ENCODE measurements at places on chromosomes 16 and 17.

- DNase-seq = no peak
Observed at GRCh38 chr16:66443269-66443652, 16.2 kb downstream of the BEAN1 start.

DNA sequence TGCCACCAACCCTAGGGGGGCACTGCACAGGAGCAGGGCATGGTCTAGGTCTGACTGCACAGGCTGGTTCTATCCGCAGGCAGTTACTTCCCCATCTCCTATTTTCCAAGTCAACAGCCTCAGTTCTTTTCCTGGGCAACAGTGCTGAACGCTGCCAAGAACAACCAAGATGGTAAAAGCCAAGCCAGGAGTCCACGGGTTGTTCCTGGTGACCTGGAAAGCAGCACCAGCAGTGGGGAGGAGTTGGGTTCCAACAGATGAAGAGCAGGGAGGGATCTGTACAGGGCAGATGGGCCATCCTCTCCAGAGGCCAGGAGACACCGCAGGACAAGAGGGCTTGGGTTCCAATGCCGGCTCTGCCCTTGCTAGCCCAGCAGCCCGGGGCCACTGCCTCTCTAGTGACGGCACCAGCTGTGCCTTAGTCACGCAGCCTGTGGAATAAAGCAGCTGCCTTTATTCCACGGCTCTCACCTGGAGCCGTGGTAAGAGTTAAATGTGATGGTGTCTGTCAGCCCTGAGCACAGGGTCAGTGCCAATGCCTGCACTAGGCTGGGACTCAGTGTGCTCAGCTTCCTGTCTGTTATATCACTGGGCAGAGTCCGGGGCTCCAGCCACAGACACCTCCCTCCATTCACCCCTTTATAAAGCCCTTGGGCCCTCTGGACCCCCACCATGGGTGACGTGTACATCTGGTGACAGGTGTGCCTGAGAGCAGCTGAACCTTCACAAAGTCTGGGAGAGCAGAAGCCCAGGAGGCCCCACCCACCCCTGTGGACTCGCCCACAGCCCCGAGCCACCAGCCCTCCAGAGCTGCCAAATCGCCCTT, 44.9 kb downstream of the MARF1 start:
- no peak for DNase-seq

- DNase-seq = no peak
Observed at GRCh38 chr16:26521626-26522025, 545.1 kb upstream of the C16orf82 start.

GRCh38 chr17:8387914-8388651, 5.1 kb upstream of the RPL26 start:
- DNase-seq = no peak

DNA sequence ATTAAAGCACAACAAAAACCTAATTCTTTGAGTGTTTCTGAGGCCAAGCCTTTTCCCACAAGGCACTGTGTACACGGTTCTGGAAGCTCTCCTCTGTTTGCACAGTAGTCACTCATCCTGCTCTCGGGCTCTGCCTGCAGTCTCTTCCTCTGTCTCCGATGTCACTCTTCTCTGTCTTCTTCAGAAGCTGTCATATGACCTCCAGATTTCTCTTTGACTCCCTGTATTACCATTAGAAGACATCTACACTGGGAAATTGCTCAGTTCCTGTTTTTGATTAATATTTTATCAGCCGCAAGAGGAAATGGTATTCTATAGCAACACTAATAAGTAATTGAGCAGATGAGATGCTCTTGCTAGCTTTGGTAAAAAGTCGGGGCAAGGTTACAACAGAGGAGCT, 422.9 kb downstream of the WWOX start:
- DNase-seq = no peak

DNA sequence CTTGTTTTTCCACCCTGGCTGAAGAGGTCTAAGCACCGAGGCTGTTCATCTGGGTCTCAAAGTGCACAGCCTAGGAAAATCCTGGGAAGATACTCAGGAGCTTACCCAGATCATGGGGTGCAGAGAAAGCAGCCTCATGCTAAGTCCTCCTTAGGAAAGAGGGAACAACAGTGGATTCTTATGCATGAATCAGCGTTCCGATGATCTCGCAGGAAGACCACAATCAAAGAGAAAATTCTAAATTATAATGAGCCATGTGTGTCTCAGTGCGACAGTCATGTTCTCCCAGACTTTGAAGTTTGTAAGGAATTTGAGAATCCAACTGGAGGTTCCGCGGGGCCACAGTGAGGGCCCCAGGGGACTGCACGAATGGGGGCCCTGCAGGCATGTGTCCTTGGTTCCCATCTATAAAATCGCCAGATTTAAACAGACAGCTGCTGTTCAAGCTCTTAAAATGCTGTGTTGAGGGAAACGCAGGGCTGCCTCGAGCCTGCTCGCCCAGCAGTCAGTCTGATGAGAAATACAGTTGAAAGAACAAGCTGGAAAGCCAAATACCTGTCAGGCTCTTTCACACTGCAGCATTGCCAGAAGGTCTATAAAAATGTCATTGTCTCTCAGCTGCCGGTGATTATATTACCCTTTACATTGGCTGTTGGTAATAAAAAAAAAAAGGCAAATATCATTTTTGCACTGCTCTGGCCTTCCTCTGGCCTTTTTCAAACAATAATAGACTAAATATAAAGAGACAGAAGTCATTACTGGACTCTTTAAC, 152.1 kb downstream of the PMP22 start:
- DNase-seq = peak; percentile 48

DNA sequence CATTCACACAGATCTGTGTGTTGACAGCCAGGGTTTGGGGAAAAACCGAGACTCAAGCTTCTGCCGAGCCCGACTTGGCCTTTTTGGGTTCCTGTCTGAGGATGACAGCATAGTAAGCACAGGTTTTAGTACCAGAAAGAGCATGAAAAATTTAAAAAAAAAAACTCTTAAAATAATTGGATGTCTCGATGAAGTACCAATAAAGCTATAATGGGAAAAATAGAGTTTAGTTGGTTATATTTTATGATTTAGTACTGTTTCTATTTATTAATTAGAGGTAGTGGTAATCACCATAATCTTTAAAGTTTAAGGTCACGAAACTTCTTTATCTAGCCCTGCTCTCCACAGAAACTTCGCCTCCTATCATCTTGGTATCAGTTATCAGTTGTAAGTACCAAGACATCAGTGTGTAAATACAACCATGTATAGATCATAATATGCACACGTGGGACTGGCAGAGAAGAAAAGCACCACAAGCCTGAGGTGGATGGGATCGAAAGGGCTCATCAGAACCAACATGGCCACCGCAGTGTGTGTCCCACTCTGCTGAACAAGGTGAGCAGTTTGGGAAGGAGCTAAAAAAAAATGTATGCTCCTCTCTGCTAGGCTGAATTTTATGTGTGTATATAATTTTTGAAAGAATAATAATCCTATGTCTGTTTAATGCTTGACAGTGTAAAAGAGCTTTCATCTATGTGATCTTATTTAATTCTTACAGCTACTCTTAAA, 14.4 kb upstream of the EEF2K start:
- DNase-seq = no peak

DNA sequence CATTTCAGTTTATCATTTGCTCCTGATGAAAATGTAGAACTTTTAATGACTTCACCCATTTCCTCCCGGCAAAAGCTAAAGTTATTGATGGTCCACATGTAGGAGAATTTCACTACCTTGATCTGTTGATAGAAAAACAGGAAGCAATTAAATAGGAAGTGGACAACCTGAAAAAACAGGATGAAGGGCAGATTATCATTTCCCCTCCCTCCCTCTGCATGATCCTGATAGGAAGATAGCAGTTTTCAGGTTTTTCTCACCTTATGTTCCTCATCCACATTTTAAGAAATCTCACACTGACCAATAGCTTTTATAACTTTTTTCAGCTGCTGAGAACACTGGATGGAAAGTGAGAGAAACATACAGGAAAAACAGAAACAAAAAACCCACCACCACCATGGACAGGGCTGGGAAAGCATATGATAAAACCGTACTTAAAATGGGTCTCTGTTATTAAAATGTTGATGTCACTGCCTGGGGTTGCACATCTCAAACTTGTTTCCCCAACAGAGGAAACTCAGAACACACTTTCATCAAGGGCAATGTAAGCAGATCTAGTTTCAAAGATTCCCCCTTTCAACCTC, 46.4 kb downstream of the NXPH3 start:
- no peak for DNase-seq

DNA sequence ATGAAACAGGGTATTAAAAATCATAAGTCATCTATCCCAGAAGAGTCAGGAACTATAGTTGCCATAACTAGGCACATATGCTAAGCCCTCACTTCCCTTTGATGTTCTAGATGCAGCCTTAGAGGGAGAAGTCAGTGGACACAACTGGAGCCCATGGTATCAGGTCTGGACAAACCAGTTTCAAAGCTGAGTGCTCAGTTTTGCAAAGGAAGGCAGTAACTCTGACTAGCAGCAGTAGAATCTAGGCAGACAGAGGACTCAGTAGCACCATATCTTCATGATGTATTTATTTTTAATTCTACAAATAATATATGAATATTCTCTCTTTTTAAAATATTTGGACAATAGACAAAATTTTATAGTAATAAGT, 11.7 kb upstream of the FAM20A start:
- DNase-seq = no peak

- no peak for DNase-seq
Observed at GRCh38 chr16:54326266-54326662, 39.7 kb upstream of the IRX3 start.

- no peak for DNase-seq
Observed at GRCh38 chr17:66203274-66204015, 11.5 kb upstream of the CEP112 start.
